ENCODE measurements at places on chromosomes 1 and 21.

DNA sequence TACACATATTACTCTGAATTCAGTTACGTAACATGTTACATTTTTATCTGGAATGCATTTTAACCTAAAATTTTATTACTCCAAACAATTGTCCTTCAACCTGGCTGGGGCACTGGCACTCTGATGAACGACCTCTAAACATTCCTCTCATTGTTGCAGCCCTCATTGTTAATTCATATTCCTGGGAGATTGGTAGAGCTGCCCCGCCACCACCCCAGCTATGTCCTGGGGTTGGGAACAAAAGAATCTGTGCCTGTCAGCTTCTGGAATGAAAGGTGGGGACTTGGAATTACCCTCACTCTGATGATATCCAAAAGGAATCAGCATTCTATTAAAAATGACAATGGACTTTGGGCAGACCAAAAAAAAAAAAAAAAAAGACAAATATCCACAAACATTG, 38.0 kb upstream of the DESI2 start:
- no peak for DNase-seq

- peak; percentile 49 for DNase-seq
These were observed 1.1 kb downstream of the GABPA start for GRCh38 chr21:25735646-25736597.

- no peak for DNase-seq
These were observed 98.9 kb upstream of the DPYD start for GRCh38 chr1:98019747-98020146.

- no peak for DNase-seq
These were observed 426.8 kb upstream of the ADAMTS5 start for GRCh38 chr21:27393726-27394125.

DNA sequence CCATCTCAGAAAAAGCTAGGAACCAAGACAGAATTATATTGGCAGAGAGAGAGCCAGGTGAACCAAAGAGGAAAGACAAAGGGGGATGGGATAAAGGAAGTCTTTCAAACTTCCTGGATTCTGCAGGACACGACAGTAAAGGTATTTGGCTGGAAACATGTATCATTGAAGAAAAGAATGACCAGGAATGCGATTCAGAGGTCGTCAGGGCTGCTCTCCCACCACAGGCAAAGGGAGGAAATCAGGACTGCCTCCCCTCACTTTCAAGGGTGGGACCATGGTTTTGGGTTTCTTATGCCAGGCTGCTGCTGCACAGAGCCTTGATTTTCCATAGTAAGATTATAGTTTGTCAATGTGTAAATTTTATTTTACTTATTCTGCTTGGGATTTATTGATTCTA, 848.8 kb downstream of the BRINP3 start:
- no peak for DNase-seq

GRCh38 chr1:65827346-65827745, 34.7 kb downstream of the PDE4B start:
- DNase-seq, result no peak

- no peak for DNase-seq
These were observed 54.1 kb downstream of the TAS1R2 start for GRCh38 chr1:18805150-18805879.

DNA sequence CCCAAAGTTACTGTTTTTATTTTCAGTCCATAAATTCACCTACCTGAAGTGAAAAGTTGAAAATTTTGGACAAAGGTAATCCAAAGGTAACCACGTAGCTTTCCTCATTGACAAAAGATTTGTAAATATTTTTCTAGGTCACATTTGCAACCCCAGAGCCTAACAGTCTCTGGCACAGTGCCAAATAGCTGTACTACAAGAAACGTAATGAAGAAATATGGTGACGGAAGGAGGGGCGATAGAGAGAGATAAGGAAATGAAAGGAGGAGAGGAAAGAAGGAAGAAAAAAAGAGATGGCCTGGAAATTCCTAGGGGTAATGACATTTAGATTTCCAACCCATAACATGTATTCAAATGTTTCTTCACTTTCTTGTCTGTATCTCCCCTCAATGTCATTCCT, 159.4 kb downstream of the BARHL2 start:
- DNase-seq, result no peak

DNA sequence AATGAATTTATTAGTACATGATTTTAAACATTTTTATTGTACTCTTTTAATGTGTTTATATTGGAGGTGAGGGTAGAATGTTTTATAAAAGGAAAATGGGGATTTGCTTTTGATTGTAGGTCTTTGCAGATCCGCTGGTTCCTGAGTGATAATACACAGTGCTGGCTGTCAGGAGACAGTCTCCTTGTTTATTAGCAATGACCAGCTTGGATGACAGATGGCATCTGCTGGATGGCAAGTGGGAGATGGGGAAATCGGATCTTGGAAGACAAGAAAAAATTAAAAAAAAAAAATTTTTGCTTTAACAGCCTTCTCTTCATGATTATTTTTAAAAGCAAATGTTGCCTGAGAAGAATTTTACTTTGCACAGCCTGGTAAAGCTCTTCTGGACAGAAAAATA, 4.4 kb upstream of the PHTF1 start:
- no peak for DNase-seq

GRCh38 chr1:96524100-96524499, 197.5 kb upstream of the PTBP2 start:
- DNase-seq, result no peak

DNA sequence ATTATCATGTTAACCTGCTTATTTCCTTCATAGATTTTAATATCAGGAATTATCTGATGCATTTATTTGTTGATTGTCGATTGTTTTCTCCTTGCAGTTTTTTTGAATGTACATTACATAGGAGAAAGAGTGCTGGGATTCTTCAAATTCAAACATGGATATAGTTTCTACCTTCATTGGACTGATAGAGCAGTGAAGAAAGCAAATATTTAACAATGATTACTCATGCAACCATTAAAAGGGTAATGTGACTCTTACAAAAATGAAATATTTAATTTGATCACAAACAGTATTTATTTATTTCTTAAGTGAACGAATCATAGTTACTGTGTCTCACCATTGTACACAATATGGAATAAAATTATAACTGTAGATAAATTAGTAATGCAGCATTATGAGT, 350.9 kb downstream of the BRINP3 start:
- DNase-seq, result no peak

DNA sequence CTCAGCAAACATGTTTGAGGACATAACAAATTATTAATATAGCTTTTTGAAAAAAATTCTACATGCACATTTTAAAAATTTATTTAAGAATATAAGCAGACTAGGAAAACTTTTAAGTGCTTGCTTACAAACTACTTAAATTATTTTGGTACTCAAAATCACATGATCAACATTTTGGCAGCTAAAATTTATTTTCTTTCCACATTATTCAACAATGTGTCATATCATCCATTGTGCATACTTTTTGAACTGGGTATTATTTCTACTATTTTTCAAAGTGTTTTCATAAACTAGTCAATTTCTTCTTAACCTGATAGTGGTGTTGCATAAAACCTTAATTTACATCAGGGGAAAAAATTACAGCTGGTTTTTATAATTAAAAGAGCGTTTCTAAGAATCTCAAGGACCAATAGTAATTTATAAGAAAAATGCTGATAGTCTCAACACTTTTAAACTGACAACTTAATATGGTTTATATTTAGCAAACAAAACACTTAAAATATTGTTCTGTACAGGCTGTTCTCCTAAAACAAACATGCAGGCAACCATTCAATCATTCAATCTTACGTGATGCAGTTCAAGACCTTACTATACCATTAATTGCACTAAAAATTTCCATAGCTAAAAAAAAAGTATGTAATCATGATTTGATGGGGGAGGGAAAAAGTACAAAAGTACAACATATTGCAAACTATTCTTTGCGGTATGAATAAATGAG, 105.0 kb downstream of the GPATCH2 start:
- no peak for DNase-seq

GRCh38 chr1:212597487-212597886, 11.1 kb upstream of the ATF3 start:
- no peak for DNase-seq

DNA sequence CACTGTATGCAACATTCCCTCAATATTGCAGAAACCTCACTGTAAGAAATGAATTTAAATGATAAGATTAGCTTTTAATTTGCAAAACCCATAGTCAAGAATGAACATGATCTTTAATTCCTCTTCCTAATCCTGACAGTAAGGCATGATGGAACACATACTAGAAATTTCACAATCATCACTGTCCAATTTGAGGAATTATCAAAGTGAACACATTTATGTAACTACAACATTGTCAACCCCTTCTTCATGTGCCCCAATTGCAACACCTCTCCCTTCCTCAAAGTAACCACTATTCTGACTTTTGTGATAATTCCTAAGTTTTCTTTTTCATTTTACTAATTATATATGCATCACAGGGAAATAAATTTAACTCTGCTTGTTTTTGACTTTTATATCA, 103.1 kb downstream of the LHX8 start:
- DNase-seq, result no peak

GRCh38 chr1:94284476-94284875, 47.1 kb upstream of the ARHGAP29 start:
- no peak for DNase-seq

DNA sequence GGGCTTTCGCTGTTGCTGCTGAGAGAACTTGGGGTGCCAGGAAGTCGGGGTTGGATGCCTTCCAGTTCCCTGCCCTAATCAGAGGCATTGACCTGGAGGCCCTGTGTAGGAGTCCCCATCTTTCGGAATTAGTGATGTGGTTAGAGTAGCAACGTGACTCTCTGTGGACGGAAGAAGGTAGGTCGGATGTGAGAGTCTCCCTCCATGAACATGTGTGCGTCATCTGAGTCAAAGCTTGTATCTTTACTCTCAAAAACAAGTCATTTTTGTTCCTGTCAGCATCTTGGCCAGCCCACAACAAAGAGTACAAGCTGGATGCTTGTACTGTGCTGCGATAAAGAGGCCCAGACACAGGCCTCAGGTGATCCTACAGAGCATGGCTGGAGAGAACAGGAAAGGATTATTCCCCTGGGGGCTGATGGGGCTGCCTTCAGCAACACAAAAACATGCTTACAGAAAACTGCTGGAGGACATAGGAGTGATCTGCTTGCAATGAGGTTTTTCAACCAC, 31.0 kb upstream of the IL10 start:
- no peak for DNase-seq

DNA sequence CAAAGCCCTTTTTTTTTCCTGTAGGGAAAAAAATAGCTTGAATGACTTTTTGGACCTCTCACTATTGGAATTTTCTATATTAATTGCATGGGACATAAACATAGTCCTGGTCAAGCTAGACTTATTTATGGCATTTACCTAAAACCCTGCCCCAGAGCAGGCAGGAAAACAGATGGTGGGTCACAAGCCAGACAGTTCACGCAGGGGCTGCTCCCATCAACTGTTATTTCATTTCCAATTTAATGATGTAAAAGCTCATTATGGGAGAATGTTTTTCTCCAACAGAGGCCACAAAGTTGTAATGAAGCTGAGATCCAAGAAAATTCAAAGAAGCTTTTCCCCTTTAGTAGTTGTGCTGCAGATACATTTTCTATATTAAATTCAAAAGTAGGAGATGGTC, 99.2 kb downstream of the SGIP1 start:
- no peak for DNase-seq

GRCh38 chr1:112954017-112954650, 1.9 kb downstream of the SLC16A1 start:
- no peak for DNase-seq

DNA sequence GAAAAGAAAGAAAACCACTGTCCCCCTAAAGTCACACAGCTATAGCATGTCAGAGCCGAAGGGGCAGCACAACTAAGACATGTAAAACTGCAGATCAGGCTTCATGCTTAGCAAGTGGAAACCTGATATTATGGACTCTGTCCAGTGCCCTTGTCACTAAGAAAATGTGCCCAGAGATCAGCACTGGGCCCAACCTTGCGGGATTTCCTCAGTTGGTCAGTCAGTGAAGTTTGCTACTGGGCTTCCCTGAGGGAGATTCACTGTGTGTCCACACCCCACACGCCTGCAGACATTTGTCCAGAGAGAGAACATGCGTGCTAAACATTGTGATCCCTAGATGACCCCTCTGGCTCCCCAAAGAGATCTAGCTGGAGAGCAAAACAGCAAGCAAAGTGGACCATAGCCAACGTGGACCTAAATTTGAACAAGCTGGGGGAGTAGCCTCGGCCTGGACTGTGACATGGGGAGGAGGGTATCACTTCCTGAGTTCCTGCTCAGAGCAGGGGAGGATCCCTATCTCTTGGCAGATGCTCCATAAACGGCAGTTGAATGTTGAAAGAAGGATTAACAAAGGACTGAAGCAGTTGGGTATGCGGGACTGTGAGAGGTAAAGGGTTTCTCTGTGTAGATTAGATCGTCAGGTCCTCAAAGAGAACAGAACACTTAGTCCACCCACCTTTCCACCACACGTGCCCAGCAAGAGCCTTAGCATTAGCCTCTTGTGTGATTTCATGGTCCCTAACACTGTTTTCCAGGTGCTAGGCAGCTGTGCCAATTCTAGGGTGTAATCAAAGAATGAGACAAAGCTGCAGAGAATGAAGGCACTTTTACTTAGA, 53.6 kb downstream of the GLUL start:
- no peak for DNase-seq

GRCh38 chr1:152866321-152866720, 6.5 kb downstream of the LCE7A start:
- no peak for DNase-seq

DNA sequence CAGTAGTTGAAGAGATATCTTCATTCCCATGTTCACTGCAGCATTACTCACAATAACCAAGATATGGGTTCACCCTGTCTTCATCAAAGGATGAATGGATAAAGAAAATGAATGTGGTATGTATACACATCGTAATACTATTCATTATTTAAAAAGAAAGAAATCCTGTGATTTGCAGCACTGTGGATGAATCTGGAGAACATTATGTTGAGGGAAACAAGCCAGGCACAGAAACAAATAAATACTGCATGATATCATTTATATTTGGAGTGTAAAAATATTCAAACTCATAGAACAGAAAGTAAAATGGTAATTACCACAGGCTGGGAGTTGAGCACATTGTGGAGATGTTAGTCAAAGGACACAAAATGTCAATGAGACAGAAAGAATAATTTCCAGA, 977.2 kb downstream of the AMY1C start:
- no peak for DNase-seq

GRCh38 chr1:88509379-88509778, 174.7 kb upstream of the PKN2 start:
- DNase-seq, result no peak

DNA sequence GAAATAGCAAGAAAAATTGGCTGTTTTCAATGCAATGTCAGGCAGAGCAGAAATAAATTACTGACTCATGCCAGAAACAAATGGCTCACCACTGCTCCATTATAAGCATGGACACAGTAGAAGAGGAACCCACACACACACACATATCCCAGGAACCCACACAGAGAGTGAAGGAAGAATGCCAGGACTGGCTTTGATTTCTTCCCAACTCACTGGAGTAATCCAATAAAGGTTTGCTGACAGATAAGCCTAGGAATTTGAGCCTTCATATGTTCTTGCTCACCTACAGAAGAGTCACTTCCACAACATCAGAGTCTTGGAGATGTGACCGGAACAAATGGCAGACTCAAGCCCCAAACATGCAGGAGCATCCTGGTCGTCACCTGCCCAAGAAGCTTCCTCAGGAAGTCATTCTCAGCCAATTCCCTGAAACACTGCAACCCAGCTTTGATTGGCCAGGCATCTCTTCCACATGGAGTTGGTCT, 2.2 kb downstream of the SH3BP5L start:
- DNase-seq, result peak; percentile 62
